Urothelium cell line (cell line): ENCODE measurements at places on chromosomes 11 and 22.

DNA sequence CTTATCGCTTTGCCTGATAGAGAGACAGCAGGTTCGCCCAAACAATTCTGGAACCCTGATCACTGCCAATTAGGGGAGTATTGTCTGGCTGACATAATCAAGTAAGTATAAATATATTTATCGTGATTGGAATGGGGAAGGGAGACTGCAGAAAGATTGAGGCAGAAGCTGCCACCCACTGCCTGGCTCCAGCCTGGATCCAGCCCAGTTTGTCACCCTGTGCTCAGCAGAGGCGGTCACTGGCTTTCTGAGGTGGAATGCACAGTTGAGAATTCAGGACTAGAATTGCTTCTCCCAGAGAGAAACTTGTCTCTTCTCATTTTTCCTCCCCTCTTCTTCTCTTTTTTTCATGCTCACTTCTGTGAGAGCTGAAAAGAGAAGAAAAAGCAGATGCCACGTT lies 25.9 kb downstream of the GRAP2 start:
- no peak for DNase-seq

GRCh38 chr11:117654281-117655255 lies 142.4 kb downstream of the DSCAML1 start:
- DNase-seq = no peak

- DNase-seq = no peak
These were observed 626.3 kb downstream of the TBC1D22A start for GRCh38 chr22:47388778-47389177.

DNA sequence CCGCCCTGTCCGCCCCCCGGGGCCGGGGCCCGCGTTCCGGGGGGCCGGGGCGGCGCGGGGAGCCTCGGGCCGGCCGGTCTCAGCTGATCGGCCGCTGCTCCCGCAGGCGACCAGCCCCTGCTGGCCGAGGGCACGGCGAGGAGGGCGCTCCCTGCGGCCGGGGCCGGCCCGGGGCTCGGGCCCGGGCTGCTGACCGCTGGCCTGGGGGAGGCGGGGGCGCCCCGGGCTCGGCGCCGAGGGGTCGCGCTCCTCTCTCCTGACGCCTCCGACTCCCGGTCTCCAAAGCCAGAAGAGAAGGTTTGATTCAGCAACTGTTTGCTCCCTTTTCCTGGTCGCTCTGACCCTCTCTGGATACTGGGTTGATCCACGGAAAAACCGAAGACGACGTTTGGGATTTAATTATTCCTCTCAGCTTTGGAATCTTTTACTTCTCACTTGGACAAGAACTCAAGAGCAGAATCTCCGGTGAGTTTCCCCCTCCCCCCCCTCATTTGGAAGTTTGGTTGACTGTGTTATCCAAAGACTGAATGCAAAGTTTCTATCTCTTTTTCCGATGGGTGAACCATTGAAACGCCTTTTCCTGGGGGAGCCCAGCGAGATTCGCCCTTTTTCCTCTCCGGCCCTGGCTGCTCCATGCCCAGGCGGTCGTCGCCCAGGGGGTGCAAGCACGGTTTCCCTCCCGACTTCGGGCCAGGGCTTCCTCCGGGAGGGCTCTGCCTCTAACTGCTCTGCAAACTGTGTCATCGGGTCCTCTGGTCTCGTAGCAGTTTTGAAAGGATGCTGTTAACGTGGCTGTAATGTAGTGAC lies 725 bp downstream of the KDM2A start:
- DNase-seq = peak; percentile 47

GRCh38 chr22:48717076-48717810 lies 1110.4 kb downstream of the BRD1 start:
- no peak for DNase-seq

DNA sequence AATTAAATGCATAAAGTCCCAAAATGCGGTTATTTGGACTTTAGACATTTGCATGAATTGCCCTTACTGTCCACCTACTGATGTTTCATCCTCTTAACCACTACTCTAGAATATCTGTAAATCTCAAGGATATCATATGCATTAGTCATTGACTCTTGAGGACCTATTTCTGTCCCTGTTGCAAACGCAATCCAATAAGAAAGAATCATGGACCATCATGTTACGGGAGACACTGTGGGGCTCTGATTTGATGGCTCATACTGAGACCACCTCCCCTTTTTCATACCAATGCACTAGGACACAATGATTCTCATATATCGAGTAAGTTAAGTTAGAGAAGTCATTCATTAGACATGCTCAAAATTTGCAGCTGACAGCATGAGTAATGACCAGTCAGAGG lies 14.4 kb downstream of the POU2AF2 start:
- peak; percentile 37 for DNase-seq

DNA sequence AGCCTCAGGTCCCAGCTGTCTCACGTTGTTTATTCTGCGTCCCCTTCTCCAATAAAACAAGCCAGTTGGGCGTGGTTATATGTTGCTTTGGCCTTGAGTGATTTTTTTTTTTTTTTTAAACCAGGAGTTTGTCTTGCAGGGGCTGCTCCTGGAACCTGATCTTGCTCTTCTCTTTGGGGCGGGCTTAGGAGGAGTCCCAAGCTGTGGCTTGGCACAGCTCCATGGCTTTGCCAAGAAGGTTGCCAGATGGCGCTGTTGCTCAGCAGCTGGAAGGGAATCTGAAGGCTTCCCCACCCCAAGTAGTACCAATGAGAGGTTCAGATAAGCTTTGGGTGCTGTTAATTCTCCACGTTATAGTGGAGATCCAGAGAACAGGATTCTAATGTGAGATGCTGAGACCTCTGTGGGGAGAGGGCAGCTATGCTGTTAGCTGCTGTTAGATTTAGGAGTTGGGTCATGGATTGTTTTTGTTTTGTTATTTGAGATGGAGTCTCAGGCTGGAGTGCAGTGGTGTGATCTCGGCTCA lies 2.0 kb upstream of the FERMT3 start:
- DNase-seq = peak; percentile 82

DNA sequence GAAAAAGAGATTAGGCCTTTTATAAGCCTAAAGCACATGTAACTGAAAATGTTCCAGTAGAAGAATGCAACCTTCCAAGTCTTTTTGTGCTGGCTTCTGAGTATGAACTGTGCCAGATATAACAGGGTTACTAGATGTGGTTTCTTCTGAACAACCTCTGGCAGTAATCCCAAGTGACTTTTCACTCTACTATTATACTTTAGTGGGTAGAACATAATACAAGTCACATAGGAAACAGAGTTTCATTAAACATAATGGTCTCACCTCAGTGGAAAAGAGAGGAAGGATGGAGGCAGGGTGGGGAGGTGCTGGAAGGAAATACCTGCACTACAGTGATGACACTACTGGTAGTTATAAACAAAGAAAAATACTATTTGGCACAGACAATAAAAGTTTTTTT lies 81.3 kb downstream of the PHF21A start:
- DNase-seq = no peak

DNA sequence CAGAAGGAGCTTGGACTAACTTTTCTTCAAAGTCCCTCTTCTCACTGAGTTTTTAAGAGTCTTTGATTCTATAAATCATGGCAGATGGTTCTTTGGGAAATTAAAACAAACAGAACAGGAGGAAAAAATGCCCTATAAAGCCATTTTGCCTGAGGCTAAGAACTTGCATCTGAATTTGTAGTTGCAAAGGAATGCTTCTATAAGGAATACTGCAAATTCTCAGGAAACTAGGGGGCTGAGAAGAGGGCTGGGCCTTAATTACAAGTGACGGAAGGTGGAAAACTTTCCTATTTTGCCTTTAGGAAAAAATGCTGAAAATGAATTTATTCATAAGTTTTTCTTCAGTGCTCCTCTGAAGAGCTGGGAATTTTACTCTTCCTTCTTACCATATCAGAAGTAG lies 90.0 kb upstream of the NARS2 start:
- DNase-seq = no peak

DNA sequence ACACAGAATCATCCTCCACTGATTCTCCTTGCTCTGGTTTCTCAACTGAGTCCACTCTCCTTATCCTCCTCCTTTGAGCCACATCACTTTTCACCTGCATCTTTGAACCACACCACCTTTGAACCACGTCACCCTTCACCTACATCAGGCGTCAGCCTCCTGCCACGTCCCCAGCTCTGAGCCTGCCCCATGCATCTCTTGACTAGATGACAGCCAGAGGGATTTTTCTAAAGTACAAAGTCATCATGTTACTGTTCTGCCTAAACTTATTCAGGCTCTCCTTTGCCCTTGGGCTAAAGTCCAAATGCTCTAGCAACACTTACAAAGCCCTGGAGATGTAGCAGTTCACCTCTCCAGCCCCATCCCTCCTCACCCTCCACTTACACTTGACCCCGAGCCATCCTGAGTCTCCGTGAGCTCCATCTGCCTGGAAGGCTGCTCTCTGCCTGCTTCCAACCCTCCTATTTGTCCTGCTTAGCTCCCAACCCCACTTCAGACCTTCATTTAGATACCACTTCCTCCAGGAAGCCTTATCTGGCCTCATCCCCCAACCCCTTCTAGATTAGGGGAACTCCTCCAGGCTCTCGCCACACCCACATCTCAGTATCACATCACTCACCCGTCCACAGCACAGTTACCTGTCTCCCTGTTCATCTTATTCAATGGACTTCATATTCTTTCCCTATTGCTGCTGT lies 3.7 kb upstream of the MS4A10 start:
- no peak for DNase-seq

DNA sequence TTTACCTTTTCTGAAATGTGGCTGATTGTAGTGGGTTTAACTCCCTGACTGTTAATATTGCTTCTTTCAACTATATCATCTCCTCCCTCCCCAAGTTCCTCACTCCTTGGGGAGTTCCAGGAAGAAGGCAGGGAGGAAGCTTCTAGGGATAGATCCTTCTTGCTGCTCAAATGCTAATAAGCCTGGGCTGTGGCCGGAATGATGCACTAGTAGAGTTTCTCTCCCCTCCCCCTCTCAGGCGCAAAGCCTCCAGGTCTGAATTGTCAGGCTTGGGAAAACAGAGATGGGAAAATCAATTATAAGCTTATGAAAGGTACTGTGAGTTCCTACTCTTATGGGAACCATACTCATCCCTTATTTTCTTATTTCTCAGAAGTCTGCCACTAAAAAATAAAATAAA lies 30.8 kb downstream of the FEZ1 start:
- DNase-seq = no peak

- no peak for DNase-seq
These were observed 588.0 kb downstream of the SOX6 start for GRCh38 chr11:15768321-15768720.

GRCh38 chr11:35260342-35260985 lies 121.5 kb downstream of the CD44 start:
- DNase-seq = no peak

- no peak for DNase-seq
These were observed 905.6 kb downstream of the DLG2 start for GRCh38 chr11:84721561-84721961.

DNA sequence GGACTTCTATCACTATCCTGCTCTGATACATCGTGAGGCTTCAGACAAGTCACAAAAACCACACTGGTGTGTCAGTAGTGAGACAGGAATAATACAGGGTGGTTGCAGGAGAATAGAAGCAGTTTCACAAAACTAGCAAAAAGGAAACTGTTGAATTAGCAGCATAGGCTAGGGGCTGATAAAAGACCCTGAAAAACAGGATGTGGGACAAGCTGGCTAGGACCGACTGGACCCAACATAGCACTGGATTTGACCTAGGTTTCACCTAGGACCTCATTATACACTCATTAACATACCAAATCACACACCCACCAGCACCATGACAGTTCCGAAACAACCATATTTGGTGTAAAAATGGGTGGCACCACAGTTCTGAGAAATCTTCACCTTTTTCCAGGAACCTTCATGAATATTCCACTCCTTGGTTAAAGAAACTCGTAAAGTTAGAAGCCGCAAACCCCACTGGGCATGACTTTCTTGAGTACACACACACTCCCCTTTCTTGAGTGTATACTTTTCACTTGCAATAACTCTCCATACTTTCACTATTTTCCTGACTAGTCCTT lies 76.2 kb downstream of the SLC1A2 start:
- no peak for DNase-seq
